ENCODE measurements at places on chromosomes 2 and 18. TPM values are rescaled to one million over a fixed set of nuclear protein-coding genes. Genes with fewer than 3 reads are reported as not detected.

DNA sequence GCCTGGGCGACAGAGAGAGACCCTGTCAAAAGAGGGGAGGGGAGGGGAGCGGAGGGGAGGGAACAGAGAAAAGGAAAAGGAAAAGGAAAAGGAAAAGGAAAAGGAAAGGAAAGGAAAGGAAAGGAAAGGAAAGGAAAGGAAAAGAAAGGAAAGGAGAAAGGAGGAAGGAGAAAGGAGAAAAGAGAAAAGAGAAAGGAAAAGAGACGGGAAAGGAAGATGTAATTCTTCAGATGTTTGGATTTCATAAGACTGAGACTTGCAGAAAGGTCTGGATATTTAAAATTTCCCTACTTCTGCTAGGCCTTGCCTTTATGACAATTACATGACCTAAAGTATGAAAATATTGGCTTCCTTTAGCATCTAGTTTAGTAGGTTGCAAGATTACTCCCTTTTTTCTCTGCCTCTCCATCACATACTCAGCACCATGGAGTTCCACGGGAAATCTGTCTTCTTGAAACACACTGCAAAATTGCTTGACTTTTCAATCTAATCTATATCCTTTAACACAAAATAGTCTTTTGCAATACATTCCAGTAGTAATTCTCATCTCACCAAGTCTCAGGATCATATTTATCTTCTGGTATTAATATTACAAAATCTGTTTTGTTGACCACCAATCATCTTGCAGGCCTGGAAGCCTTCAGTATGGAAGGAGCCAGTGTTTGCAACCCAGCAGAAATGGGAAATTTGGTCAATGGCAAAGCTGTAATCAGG, 383.5 kb downstream of the ZEB2 start:
- DNase-seq = no peak

Gene CABYR
- total RNA-seq = 5.5 TPM

DNA sequence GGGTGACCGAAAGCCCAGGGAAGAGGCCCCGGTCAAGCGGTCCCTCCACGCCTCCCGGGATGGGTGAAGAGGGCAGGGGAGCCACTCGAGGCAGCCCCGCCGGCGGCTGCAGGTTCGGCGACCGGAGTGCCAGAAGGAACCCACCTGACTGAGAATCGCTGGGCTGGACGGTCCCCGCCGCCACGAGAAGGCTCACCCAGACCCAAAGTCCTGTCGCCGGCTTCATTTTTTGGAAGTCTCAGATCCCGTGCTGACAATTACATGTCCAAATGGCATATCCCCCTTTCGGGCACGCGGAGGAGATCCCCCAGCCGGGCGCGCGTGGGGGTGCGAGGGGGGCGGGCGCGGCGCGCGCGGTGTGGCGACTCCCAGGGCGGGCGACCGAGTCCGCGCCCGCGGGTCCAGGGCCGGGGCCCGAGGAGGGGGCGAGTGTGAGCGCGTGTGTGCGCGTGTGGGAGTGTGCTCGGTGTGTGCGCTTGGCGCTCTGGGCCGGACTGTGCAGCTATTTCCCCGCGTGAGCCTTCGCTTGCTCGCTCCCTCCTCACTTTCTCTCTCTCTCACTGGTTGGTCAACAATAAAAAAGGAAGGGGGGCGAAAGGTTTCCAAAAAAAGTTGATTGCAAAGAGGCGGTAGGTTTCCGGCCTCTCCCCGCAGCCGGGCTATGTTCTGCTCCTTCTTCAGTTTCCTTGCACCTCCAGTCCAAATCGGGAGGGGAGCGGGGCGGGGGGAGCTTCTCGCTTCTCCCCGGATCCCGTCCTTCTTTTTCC, at the start of gene ERBB4:
TSS of gene ERBB4 (minus strand) at position 498 of the 767 bp plus-strand sequence. CDS start at position 226, 272 bp downstream.
- DNase-seq = peak; percentile 69

Gene LONRF2
- total RNA-seq = 10.9 TPM

DNA sequence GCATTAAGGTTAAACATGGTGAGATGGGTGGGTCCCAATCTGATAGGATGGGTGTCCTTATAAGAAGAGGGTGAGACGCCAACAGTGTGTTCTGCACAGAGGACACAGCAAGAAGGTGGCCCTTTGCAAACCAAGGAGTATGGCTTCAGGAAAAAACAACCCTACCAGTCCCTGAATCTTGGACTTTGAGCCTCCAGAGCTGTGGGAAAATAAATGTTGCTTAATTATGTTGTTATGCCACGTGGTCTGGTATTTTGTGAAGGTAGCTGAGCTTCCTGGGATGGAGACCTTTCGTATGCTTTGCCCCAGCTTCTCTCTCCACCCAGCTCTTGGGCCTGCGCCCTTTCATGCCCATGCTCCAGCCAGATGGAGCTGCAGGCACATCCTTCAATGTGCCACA, 114.2 kb upstream of the EPC2 start:
- DNase-seq = no peak

DNA sequence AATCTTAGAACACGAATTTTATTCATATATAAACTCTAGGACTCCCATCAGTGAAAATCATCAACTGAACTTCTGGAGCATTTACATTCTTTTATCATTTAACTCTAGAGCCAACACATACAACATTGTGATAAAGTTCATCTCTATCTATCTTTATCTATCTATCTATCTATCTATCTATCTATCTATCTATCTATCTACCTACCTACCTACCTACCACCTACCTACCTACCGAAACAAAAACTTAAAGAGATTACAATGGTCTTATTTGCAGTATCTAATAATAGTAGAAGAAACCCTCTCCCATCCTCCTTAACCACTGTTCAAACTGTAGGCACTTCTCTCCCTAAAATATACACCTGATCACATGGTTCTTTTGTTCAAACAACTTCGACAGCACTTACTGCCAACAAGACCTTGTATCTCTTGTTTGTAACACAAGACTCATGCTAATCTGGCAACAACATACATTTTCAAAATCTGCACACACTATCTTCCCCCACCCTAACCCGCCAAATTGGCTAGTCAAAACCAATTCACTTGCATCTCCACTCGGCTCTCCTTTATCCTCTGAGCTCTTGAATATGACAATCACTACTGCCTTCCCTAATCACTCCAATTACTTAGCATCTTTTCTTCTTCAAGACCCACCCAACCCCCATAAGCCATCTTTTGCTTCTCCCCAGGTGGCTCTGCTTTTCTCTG, 69.0 kb downstream of the GORASP2 start:
- DNase-seq = no peak

- no peak for DNase-seq
Observed at GRCh38 chr2:12730265-12730664, 13.5 kb downstream of the TRIB2 start.

- no peak for DNase-seq
Observed at GRCh38 chr2:162422894-162423293, 79.0 kb downstream of the GCA start.

Gene GREB1
- 7.2 TPM for total RNA-seq

Gene CYP27A1
- total RNA-seq = 31.9 TPM

Gene SPATA3
- not detected for total RNA-seq

Gene ADAM23
- total RNA-seq = 4.2 TPM

DNA sequence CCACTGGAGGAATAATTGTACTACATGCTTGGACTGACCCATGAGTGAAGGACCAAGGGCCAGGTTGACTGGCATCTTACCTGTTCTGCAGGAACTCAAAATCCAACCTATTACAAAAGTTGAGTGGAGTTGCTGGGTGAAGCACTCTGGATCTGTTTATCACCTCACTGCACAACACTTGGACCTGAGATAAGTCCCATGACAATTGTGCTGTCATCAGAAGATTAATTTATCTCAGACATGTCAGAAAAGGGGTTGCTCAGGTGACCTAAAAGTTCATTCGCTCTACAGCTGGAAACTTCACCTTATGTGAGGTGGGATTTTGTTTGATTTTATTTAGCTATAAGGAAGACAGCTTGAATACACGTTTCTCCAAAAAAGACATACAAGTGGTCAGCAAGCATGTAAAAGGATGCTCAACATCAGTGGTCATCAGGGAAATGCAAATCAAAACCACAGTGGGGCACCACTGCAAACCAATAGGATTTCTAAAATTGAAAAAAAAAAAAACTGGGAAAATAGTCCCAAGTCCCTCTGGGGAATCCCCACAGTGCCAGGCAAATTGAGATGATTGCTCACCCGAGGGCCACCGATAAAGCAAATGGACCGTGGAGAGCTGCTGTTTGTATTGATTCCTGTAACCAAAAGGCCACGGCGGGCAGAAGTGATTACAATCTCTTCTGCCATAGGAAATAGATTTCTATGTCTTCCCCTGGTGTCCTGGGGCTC, 65.8 kb upstream of the SLC35F5 start:
- no peak for DNase-seq

DNA sequence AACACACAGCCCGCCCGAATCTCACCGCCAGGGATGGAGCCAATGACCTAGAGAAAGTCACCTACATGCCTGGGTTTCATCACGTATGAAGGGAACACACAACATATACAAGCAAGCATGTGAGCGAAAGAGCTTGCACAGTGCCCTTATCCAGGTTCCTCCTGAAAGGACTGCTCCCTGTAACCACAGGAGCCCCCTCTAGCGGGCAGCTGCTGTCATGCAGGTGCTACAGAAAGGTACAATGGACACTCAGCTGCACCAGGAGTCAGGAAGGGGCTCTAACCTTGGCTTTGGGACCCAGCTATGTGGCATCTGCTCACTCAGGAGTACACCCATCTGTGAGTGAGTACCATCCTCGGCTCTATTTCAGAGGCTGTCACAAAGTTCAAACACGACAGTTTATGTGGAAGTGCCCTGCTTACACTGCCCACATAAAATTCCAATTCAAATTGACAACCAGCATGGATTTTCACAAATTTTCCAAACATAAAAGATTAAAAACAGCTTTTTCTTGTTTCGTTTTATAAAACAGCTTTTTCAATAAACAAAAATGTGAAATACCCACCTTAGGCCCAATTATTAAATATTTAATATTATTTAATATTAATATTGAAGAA, 3.5 kb downstream of the NDUFA10 start:
- DNase-seq = peak; percentile 64

All from aorta (tissue), 5 donors.